ENCODE measurements at places on chromosomes 2 and 18.

DNA sequence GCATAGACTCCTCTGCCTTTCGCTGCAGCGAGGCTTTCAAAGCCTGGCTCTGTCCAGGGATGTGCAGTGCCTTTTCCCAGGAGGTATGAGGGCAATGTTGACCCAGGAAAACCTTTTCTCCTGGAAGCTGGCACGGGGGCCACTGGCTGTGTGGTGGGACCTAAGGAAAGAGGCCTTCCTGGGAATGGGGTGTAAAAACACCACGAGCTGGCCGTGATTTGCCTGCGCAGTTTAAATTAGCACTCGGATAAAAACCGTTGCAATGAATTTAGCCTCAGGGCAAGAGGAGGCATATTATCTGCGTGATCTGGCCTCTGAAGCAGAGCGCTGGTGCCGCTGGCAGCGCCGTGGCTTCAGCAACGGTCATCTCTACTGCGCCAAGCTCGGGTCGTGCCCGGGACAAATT, 3.0 kb downstream of the OSR1 start:
- no peak for DNase-seq

- DNase-seq = no peak
Measured at GRCh38 chr2:237625216-237625705, 2.1 kb upstream of the LRRFIP1 start.

- DNase-seq = no peak
Measured at GRCh38 chr18:46413684-46414083, 243.3 kb downstream of the LOXHD1 start.

DNA sequence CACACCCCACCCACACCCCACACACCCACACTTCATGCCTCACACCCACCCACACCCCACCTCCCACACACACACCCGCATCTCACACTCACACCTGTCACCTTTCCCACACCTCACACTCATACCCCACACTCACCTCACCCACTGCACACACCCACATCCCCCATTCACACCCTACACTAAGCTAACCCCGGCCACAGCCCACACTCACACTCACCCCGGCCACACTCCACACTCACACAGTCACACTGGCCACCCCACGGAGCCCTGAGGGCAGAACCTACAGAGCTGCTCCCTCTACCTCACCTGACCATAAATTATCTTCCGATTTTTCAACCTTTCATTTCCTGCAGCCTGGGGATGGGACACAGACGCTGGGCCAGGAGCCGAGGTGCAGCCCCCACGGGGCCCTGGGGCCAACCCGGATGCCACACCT, 241.3 kb downstream of the HDAC4 start:
- DNase-seq = no peak

DNA sequence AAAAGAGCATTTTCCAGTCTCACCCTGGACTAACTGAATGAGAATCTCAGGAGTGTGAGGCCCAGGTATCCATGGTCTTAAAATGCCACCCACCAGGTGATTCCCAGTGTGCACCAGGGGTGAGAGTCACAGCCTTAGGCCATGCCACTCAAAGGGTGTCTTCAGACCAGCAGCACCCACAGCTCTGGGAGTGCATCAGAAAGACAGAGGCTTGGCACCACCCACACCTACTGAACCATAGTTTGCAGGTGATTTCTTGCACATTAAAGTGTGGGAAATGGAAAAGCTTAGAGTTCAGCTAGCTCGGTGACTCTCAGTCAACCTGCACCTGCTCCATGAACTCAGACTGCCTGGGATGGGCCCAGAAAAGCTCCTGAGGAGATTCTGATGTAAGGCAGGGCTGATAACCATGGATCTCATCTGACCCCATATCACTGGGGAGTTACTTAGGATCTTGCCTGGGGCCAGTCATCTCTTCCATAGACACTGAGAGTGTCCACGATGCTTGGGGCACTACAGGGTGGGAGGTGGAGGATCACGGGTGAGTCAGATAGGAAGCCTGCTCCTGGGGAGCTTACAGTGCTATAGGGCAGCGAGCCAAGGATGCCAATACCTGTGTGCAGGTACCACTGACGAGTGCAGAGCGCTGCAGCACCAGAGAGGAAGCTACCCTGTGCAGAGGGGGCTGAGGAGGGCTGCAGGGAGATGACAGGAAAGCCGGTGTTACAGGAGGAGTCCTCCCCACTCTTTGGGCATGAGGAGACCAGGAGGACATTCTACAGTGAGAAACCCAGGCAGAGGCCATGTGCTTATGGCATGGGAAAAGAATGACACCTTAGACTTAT, 4.6 kb downstream of the IL37 start:
- DNase-seq = no peak

- DNase-seq = no peak
Measured at GRCh38 chr2:32043561-32043960, 4.0 kb upstream of the DPY30 start.

GRCh38 chr2:153373510-153374279, 104.9 kb downstream of the RPRM start:
- DNase-seq = no peak

Data from NK-92 treated with Interleukin-12 subunit alpha and Interleukin-12 subunit beta, amount 100 ng/mL, for 24 hours (cell line).